NCI-H1092 treated with DMSO at 0.1 percent for 48 hours (cell line): ENCODE measurements at places on chromosomes 2 and 18.

DNA sequence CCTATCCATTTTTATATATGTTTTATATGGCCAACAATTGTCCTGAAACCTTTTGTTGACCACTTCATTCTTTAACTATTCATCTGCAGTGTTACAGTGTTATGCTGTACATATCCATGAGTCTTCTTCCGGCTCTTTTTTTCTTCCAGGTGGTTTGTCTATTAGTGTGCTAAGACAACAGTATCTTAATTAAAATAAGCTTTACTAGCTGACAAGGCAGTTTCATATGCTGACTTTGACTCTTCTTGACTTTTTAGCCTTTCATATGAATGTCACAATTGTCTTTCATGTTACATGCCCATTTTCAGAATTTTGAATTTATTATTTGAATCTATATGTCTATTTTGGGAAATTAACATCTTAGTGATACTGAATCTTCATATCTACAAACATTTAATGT is 1249.0 kb downstream of the DPP10 start:
- DNase-seq: no peak

- DNase-seq: no peak
Observed at GRCh38 chr2:239664216-239664810, 263.5 kb upstream of the HDAC4 start.

- no peak for DNase-seq
Observed at GRCh38 chr18:79496237-79496977, 100.7 kb downstream of the NFATC1 start.

DNA sequence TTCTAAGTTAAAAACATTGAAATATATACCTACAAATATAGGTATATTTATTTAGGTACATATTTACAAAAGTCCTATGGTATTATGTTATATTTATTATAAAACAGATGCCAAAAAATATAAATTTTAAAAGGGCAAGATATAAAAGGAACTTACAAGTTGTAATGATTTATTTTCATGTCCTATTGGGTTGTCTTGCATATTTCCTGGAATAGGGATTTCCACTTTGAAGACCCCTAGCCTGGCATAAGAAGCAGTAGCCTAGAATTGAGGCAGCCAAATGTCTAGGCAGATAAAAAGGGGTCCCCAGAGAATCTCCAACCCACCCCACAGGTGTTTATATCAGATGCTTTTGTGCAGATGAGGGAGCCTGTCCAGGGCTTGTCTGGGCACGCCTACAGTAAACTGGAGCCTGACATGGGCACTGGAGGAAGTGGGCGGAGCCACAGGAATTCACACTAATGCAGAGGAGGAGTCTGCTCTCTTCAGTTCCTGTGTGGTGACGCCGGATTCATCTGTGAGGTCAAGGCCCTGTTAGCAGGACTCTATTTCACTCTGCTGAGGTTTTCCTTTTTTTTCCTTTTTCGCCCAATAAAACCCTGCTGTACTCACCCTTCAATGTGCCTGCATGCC is 1088.9 kb upstream of the PIK3C3 start:
- DNase-seq: no peak

DNA sequence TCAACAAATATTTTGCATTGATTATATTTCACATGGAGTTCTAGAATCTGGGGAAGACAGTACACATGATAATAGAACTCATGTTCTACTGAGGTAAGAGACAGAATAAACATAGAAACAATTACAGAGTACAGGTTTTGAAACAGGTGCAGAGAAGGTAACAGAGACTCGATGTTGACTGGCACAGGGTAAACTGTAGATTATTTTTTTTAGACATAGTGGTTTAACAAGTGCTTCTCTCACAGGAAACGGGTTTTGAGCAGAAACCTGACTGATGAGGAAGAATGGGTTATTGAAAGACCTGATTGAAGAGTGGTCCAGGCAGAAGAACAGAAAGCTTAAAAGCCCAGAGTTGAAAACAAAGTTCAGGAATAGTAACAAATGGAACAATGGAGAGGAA is 1002.5 kb upstream of the FAM98A start:
- DNase-seq: no peak

GRCh38 chr2:218230882-218231281 is 13.9 kb downstream of the ARPC2 start:
- DNase-seq: no peak

GRCh38 chr18:34976534-34976898 is 64.7 kb upstream of the MAPRE2 start:
- DNase-seq: no peak

DNA sequence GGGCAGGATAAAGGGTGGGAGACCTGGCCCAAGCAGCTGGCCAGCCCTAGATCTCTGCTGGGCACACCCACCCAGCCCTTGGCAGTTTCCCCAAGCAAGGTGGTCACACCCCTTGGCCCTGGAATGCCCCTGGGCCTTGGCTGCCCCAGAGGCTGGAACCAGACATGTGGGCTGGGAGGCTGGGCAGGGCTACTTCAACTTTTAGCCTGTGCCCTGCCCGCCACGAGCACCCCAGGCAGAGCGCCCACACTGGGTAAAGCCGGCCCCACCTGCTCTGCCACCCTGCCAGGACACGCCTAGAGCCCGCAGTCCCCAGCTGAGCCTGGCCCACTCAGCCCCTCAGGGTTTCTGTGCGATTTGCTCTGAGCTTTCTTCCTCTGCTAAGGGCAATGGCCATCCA is 119.7 kb upstream of the SMAD2 start:
- DNase-seq: no peak

GRCh38 chr2:236852100-236852976 is 233.4 kb upstream of the COPS8 start:
- no peak for DNase-seq

GRCh38 chr2:203718087-203718486 is 11.6 kb downstream of the CD28 start:
- DNase-seq: no peak

GRCh38 chr2:99821572-99821971 is 320.8 kb downstream of the AFF3 start:
- no peak for DNase-seq

DNA sequence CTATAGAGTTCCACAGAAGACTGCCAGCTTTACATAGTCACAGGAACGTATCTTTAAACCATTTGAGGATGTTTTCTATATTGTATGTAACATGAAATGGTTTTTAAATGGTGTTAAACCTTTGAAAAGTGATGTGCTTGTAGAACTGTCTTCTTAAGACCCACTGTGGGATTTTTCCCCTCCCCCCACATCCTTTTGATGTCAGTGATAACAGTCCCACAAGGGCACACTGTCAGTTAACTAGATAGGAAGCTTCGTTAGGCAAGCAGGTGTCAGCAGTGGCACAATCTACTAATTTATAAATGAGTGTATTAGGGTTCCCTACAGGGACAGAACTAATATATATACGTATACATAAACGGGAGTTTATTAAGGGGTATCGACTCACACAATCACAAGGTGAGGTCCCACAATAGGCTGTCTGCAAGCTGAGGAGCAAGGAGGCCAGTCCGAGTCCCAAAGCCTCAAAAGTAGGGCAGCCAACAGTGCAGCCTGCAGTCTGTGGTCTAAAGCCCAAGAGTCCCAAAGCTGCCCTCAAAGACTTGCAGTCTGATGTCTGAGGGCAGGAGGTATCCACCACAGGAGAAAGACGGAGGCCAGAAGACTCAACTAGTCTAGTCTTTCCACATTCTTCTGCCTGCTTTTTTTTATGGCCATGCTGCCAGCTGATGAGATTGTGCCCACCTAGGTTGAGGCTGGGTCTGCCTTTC is 23.8 kb upstream of the HNRNPLL start:
- no peak for DNase-seq

GRCh38 chr2:13858626-13859025 is 773.9 kb upstream of the LRATD1 start:
- DNase-seq: no peak

GRCh38 chr2:237665713-237666143 is 38.3 kb downstream of the LRRFIP1 start:
- no peak for DNase-seq

DNA sequence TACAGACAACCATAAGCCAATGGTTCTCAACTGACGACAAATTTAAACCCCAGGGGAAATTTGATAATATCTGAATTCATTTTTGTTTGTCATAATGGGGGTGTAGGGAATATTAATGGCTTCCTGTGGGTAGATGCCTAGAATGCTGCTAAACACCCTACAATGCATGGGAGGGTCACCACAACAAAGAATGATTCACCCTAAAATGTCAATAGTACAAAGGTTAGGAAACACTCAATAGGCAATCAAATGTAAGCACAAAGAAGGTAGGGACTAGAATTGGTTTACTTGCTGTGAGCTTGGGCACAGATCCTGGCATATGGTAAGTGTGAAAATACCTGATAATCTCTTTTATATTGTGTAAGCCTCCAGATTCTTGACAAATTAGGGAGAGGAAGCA is 20.1 kb upstream of the FANCL start:
- no peak for DNase-seq

GRCh38 chr2:120300385-120300784 is 45.6 kb upstream of the INHBB start:
- no peak for DNase-seq

- no peak for DNase-seq
Observed at GRCh38 chr2:40534528-40534927, 82.6 kb upstream of the SLC8A1 start.

- no peak for DNase-seq
Observed at GRCh38 chr2:118264232-118264990, 176.1 kb downstream of the INSIG2 start.

GRCh38 chr2:113105047-113105785 is 22.2 kb upstream of the IL1RN start:
- DNase-seq: no peak

GRCh38 chr2:61620244-61621159 is 82.3 kb upstream of the XPO1 start:
- DNase-seq: no peak

DNA sequence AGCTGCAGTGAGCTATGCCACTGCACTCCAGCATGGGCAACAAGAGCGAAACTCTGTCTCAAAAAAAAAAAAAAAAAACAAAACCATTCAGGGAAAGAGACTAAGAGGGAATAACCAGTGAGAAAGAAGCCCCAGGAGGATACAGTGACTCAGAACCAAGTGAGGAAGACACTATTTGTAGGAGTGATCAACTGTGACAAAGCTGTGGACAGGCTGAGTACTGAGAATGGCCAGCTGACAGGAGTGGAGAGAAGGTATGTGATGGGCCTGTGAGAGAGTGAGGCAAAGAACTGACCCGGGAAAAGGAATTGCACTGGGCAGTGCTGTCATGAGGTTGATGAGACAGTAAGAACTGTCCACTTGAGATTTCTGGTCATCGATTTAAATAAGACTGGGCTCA is 6.7 kb upstream of the LCT start:
- DNase-seq: no peak
